ENCODE measurements at places on chromosomes 7 and 10.

GRCh38 chr10:73625004-73625883, 16.0 kb downstream of the MYOZ1 start:
- DNase-seq, result peak; percentile 27

DNA sequence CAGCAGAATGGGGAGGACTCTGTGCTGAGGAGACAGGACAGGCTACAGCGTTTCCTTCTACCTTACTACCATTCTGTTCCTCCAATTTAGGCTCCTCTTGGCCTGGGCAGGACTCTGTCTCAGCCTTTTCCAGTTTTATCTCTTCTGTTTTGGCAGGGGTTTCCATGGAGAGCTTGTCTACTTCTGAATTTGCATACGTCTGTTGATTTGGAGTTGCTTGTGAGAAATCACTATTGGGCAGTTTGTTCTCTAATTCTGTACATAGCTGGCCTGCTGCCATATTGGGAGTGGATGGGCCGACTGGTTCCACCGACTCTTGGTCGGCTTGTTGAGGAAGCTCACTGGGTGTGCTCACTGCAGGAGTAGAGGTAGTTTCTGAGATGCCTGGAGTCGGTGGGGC, 136.8 kb downstream of the GALNT11 start:
- no peak for DNase-seq

- DNase-seq, result no peak
These were observed 35.9 kb upstream of the SFTPD start for GRCh38 chr10:79984851-79985250.

GRCh38 chr10:80702143-80702542, 164.4 kb downstream of the SH2D4B start:
- no peak for DNase-seq

GRCh38 chr10:693506-693905, 4.0 kb upstream of the DIP2C start:
- no peak for DNase-seq

- no peak for DNase-seq
These were observed 104.9 kb upstream of the ABCB5 start for GRCh38 chr7:20510573-20510900.

DNA sequence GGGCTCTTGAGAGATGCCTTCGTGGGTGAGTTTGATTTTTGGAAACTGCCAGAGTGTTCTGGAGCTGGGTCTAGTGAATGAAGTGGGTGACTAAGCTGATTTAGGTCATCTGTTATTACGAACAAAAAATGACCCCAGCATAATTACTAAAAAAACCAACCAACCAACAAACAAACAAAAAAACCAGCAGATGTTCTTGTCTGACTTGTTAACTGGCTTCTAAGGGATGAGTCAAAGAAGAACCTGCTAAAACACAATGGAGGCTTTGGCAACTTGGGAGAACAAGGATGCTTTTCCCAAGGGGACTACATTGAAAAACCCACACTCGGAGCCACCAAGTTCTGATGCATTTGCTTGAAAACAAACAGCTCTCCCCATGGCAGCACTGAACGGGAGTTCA, 11.5 kb downstream of the TACR2 start:
- DNase-seq, result no peak

Data from A549 (cell line).